SIG-M5 (cell line): ENCODE measurements at places on chromosomes 11 and 22.

- no peak for DNase-seq
Measured at GRCh38 chr11:116895048-116895757, 57.8 kb upstream of the APOA1 start.

- no peak for DNase-seq
Measured at GRCh38 chr11:123338266-123338800, 91.7 kb upstream of the GRAMD1B start.

GRCh38 chr22:26320447-26320846 is 108.6 kb upstream of the ASPHD2 start:
- DNase-seq = no peak

GRCh38 chr11:10005955-10006525 is 288.0 kb downstream of the SBF2 start:
- DNase-seq = no peak

GRCh38 chr11:125649465-125650166 is 24.7 kb downstream of the CHEK1 start:
- DNase-seq = no peak

DNA sequence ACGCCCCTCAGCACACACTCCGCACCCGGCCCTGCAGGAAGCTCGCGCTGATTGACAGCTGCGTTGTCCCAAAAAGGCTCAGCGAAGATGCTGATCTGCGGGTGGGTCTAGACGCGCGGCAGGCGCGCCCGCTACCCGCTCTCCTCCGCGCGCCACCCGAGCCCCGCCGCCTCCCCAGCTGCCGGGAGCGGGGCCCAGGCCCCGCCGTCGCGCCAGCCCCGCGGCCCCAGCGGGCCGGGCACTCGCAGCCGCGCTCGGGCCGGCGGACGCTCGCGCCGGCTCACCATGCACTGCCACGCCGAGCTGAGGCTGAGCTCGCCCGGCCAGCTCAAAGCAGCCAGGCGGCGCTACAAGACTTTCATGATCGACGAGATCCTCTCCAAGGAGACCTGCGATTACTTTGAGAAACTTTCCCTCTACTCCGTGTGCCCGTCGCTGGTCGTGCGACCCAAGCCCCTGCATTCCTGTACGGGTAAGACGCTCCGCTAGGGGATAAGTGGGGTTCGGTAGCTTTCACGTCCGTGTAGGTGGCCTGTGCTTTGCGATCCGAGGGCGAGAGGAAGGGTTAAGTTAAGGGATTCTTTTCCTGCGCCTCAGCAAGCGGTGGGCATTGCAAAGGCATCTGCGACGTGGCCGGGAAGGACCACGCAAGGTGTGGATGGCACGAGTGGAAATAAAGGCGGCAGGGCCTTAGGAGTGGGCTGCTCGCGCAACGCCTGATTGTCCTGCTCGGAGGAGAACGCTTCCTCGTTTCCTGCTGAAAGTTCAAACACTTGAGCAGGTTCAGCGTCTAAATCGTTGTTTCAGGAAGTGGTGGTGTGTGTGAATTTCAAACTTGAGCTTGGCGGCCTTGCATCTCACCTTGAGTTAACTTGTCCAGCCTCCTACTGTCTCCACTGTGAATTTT is at the start of gene BARX2:
BARX2 (plus strand) TSS at position 98 of the 907 bp plus-strand sequence; CDS start at position 286, 188 bp downstream.
- DNase-seq = no peak

- DNase-seq = no peak
Measured at GRCh38 chr22:25368271-25368670, 148.8 kb downstream of the CRYBB2 start.

DNA sequence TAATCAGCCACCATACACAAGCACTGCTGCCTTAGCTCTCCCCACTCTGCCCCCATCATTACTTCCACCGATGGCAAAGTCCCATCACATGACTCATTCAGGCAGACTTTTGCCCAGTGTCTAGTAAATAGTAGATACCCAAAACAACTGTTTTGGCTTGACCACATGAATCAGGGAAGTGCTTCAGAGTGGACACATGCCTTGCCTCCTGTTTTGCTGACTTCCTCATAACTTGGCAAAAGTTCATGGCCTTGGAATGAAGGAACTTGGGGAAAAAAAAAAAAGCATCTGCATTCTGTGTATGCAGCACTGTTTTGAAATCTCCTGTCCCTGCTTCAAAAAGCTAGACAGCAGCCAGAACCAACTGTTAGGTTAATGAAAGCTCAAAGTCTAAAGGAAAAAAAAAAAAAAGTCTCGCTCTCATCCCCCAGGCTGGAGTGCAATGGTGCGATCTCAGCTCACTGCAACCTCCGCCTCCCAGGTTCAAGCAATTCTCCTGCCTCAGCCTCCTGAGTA is 335.3 kb downstream of the FAM181B start:
- DNase-seq = no peak

DNA sequence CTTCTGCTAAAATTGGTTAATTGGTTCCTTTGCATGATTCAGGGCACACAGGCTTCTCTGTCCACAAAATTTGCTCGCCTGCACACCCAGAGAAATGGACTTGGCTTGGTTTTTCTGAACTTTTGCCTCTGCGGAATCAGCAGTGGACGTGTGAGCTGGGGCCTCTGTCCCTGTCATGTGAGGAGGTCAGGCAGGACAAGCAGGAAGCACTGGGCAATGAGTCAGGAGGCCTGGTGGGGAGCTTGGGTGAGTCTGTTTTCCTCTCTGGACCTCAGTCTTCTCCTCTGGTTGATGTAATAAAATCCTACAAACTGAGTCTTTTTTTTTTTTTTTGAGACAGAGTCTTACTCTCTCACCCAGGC is 10.4 kb upstream of the CELSR1 start:
- DNase-seq = no peak

GRCh38 chr11:95229993-95230809 is 801 bp downstream of the SESN3 start:
- DNase-seq = no peak

DNA sequence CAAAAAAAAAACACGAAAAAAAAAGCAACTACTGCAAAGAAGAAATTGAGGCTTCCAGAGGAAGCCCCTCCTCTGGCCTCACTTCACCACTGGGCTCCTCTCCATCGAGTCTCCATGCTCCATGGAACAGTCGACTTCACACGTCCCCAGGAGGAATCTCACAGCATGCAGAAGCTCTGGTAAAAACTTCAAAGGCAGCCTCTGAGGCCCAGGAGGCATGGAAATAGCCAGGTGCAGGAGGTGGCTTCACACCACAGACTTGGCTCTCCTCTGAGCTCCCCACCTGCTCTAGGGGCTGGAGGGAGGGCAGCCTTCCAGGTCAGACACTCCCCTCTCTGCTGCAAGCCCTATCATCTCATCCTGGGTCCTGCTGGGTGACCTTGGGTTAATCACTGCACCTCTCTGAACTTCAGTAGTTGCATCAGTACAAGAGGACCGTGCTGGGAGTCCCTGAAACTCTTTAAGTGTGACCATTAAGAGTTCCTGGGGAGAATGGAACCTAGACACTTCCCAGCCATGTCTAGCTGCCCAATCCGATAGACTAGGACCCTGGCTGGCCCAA is 8.2 kb downstream of the PDE2A start:
- DNase-seq = no peak

DNA sequence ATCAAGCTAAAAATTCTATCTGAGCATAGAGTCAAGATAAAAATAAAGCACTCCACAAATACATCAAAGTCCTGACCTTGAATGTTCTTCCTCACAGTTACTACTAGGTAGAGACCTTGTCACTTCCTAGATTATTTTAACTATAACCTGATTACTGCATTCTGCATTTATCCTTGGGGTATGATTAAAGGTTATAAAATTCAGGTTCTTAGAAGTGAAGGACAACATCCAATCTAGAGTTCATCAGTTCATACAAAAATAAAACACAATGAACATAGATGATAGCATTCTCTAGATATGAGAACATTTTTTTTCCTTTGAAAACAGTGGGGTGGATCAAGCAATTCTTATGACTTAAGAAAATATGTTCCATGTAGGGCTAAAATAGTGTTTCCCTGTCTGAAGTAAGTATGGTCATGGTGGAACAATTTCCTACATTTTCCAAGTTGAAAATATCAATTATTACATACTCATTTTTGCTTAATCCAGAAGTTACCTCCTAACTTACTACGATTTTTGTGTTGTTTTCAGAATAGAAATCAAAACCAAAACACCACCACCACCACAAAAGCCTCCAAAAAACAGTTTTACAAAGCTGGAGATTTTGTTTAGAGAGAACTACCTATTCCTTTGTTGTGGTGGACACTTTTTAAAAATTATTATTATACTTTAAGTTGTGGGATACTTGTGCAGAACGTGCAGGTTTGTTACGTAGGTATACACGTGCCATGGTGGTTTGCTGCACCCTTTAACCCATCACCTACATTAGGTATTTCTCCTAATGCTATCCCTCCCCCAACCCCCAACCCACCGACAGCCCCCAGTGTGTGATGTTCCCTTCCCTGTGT is 112.0 kb upstream of the DDI1 start:
- no peak for DNase-seq

DNA sequence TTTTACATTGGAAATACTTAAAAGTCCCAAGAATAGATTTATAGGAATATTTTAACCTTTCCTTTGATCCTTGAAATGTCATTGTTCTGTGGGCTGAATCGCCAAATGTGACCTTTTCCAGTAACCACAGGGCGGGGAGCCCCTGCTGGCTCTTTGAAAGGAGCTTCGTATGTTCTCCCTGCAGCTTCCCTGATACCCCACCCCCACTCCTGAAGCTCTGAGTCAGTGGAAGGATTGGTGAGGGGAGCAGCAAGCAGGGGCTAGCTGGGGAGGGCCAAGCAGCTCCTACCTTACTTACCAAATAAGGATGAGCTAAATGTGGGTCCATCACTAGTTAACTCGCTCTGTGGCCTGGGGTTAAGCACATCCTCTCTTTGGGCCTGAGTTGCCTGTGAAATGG is 87.7 kb downstream of the CHST1 start:
- no peak for DNase-seq

DNA sequence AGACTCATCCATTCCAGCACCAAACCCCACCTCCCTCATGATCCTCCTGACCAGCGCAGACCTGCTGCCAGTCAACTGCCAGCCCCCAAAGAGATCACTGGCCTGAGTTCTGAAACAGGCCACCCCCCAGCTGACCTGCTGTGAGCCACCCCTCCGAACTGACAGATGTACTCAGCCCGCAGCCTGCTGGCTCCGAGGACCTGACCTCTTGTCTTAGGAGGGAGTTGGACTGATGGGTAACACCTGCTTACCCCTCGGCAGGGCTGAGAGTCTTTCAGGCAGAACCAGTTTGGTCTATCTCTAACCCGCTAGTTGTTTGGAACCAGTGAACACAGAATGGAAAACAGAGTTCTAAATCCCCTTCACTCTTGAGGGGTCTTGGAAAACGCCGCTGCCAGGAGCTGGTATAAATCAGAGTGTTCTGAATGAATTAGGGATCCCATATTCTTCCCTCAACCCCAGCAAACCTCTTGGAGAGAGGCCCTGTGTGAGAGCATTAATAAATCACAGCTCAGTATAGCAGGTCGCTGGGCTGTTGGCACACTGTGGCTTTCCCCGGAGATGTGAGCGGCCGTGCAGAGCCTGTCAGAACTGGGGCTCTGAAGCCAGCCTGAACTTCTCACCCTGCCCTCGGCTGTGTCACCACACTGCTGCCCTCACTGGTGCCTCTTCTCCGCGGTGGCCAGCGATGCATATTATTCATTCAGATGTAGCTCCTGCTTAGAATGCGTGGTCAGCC is 165.1 kb upstream of the NCAM1 start:
- no peak for DNase-seq

DNA sequence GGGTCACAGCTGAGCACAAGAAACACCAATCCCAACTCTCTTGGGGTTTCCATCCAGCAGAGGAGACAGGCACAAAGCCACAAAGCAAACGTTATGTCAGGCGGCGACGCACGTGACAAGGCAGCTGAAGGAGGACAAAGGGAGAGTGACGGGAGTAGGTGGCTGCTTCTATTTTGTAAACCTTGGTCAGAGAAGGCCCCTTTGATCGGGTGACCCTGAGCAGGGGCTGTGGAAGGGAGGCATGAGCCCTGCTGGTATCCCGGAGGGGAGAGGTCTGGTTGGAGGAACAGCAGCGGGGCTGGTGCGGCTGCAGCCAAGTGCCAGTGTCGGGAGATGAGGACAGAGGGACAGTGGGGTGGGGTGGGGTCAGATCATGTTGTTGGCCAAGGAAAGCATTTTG is 17.3 kb upstream of the RFPL3 start:
- no peak for DNase-seq

GRCh38 chr11:65216830-65217229 is 35.1 kb downstream of the CAPN1 start:
- no peak for DNase-seq

DNA sequence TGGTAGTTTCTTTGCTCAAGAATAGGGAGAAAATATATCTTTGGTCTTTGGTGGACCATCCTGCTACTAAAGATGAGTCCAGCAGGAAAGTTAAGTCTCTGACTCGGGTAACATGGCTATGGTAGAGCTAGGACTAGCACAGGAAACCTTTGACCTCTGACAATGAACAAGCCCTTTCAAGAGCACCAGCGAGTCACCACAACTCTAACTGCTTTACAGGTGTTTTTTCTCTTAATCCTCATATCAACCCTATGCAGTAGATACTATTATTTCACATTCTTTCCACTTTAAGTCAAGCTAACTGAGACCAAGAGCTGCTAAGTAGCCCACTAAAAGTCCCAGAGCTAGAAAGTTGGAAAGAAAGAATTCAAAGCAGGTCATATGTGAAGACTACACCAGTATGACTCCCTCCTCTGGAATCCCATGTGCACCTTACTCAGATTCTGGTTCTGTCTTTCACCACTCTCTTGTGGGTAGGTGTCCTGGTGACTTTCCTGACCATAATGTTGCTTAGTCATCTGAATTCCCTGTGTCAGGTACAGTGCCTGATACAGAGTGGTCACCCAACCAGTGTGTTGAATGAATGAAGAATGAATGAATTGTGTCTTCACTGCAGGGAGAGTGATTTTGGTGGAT is 53.8 kb upstream of the ME3 start:
- no peak for DNase-seq

- no peak for DNase-seq
Measured at GRCh38 chr11:72808331-72808798, 5.8 kb upstream of the ATG16L2 start.

GRCh38 chr11:125418396-125418795 is 77.7 kb downstream of the FEZ1 start:
- no peak for DNase-seq

- no peak for DNase-seq
Measured at GRCh38 chr11:103798446-103798845, 238.0 kb upstream of the DDI1 start.

DNA sequence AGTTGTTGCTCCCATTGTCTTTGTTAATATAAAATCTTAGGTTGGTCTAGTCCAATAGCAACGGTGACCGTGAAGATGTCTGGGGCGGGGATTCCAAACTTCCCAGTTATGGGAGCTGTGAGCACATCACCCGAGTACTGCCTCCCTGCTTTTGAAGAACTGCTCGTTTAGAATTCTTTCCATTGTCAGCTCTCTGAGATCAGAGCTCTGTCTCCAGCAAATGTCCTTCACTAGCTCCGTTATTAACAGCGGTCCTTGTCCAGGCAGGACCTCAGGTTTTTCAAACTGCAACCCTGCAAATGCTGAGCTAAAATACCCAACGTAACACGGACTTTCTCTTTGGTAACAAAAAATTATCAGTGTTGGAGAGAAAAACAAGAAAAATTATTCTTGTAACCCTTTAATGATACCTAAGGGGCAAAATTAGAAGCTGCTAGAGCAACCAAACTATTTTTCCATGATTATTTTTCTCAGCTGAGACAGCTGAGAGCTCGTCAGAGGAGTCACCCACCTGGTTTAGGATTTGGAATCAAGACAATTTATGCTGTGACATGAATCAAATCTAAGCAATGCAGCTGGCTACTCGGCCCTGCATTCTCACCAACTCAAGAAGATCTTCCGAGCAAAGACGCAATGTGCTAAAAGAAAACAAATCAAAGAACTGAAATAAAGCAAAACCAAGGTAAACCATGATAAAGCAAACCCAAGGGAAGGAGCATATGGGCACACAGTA is 15.1 kb upstream of the EFCAB6 start:
- DNase-seq = no peak

- no peak for DNase-seq
Measured at GRCh38 chr11:18468961-18469360, 13.3 kb downstream of the LDHAL6A start.
